ENCODE measurements at places on chromosomes 12 and 14. TPM values are rescaled to one million over a fixed set of nuclear protein-coding genes. Genes with fewer than 3 reads are reported as not detected.

Gene SLC5A8
- total RNA-seq, result 0.08 TPM

Gene ARID4A
- 4.1 TPM for total RNA-seq

DNA sequence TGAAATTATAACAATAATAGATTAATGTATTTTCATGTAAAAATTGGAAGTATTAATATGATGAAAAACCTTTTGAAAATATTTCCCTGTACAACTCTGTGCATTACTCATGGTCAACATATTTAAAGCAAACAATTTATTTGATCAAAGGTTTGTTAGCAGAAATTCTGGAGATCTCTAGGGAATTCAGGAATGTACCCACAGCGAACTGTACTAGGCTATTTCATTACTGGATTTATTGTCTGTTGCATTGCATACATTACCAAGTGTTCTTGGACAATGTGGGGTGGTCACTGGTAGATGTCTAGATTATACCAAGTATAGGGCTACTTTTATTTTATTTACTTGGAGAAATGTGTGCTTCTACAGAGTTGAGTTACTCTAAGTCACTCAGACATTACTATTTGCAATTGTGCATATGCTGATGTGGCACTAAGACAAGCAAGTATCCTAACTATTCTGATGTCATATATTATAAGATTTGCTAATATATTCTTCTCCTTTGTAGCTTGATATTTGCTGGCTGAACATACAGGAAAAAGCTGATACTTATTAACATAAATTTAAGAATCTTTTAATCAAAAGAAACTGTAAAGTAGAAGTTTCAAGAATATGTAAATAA, 323.3 kb downstream of the CCER1 start:
- DNase-seq, result no peak

DNA sequence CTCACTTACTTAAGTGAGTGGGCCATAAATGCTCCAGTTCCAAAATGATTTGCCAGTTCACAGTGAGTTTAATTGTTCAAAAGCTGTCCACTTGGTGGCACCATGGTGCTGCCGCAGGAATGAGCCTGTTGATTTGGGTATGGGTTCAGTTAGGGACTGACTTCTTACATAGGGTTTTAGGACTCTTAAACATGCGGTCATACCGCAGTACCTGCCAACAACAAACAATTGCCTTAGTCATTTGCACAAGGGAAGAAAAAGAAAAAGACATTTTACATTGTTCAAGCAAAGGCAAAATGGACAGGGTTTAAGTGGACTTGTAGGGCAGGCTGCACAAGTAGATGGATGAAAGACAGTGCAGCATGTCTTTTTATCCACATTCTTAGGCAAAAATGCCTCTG, 80.0 kb upstream of the DBX2 start:
- DNase-seq, result peak; percentile 75

- no peak for DNase-seq
Observed at GRCh38 chr12:72089678-72090077, 151.0 kb downstream of the TPH2 start.

Measured in SK-MEL-5 (cell line).